Stimulated activated CD8-positive, alpha-beta memory T cell treated with anti-CD3 and anti-CD28 coated beads, Interleukin-15, amount 100 ng/mL, for 24 hours (primary cell): ENCODE measurements at places on chromosomes 16 and 17.

GRCh38 chr17:81735264-81736102 is 23.4 kb downstream of the SLC25A10 start:
- no peak for DNase-seq

DNA sequence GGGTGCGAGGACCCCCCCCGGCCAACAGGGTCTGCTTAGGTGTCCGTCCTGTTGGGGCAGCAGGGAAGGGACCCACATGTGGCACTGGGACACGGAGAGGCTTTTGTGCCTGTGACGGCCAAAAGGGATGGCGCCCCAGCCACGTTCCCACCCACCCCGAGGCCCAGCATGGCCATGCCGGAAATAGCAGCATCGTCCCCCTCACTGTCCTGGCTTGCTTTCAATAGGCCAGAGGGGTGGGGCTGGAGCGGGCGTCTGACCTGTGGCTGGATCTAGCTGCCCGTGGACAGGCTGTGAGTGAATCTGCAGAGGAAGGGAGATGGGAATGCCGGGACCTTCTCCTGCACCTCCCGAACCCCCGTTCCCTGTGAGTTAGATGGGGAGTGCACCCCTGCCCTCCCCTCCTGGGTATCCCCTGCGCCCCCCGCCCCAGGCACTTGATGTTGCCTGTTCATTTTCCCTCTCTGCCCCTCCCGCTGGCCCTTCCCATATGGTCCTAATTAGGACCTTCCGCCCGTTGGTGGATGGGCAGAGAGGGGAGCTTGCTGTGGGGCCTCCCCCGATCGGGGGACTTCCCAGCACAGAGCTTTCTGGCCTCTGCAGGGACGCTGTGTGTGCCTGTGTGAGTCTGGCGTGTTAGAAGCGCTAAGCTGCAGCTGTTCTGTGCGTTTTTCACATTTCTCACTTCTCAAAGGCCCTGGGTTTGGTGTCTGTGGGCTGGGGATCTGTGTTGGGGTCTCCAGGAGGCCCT is 292.8 kb downstream of the SEC14L1 start:
- no peak for DNase-seq

GRCh38 chr16:2963074-2963722 is 877 bp upstream of the KREMEN2 start:
- no peak for DNase-seq

GRCh38 chr17:77253611-77254051 is 112.9 kb downstream of the SEC14L1 start:
- DNase-seq, result no peak

GRCh38 chr16:64975821-64976220 is 146.0 kb downstream of the CDH11 start:
- DNase-seq, result no peak

- DNase-seq, result no peak
Measured at GRCh38 chr17:57292091-57292490, 35.8 kb downstream of the MSI2 start.

- DNase-seq, result no peak
Measured at GRCh38 chr16:3022684-3023414, 893 bp downstream of the HCFC1R1 start.

GRCh38 chr17:49545806-49546545 is 29.7 kb upstream of the NXPH3 start:
- DNase-seq, result no peak

GRCh38 chr17:44548376-44549230 is 8.7 kb upstream of the FZD2 start:
- DNase-seq, result no peak
